ENCODE measurements at places on chromosomes 2 and 18.

- DNase-seq = no peak
Observed at GRCh38 chr2:7052404-7052803, 135.2 kb downstream of the RNF144A start.

DNA sequence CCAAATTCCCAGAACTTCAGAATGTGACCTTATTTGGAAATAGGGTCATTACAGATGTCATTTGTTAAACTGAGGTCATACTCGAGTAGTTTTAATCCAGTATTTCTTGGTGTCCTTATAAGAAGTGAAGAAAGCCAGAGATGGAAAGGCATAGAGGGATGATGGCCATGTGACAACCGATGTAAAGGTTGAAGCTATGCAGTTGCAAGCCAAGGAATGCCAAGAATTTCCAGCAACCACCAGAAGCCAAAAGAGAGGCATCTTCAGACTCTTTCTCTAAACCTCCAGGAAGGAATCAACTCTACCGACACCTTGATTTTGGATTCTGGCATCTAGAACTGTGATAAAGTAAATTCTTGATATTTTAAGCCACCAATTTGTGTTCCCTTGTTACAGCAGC is 242.2 kb downstream of the CDH20 start:
- DNase-seq = no peak

- DNase-seq = no peak
Observed at GRCh38 chr2:22703286-22703920, 681.6 kb upstream of the KLHL29 start.

GRCh38 chr2:148548716-148549400 is 95.7 kb upstream of the EPC2 start:
- DNase-seq = no peak

- no peak for DNase-seq
Observed at GRCh38 chr2:182784058-182784706, 68.1 kb downstream of the DNAJC10 start.

GRCh38 chr2:132671151-132671835 is 1.3 kb upstream of the LYPD1 start:
- DNase-seq = no peak

- no peak for DNase-seq
Observed at GRCh38 chr2:216341121-216341520, 31.2 kb downstream of the MARCHF4 start.

DNA sequence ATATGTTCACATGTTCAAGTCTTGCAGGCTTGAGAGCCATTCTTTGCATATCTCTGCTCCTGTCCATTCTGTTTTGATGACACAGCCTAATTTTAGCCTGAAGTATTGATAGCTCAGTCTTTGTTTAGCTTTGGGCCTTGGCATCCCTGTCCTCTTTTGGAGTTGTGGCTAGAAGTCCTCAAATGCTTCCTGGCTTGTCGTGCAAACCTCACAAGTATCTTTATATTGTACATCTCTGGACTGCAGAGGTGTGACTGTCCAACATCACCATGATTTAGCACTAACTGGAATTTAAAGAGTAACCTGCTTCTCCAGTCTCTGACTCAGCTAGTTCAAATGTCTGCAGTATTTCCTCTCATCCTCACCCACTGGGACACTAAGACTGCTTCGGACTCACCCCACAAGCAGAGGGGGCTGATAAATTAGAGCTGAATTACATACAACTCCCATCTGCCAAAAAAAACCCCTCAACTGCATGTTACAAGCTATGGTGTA is 11.7 kb downstream of the PFN4 start:
- no peak for DNase-seq

DNA sequence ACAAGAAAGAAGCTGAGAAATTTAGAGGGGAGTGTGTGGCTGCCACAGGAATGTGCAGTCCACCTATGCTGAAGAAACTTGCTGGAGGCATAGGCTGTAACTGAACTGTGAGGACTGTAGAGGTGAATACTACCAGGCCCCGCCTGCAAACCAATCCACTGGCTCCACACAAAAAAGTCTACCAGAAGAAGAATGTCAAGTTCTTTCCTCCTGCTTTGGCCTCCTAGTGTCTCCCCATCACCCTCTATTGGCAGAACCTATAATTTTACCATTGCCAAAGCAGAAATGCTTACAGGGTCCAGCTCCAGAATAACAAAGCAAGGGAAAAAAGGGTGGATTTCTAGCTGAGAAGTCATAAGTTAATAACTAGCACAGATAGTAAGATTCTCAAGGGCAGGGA is 5.9 kb upstream of the ATP5MC3 start:
- DNase-seq = no peak

- DNase-seq = no peak
Observed at GRCh38 chr2:98234776-98235175, 111.5 kb upstream of the CNGA3 start.

GRCh38 chr2:70921839-70922234 is 13.9 kb upstream of the ATP6V1B1 start:
- DNase-seq = no peak

- DNase-seq = no peak
Observed at GRCh38 chr2:211439011-211439410, 882.6 kb downstream of the CPS1 start.

DNA sequence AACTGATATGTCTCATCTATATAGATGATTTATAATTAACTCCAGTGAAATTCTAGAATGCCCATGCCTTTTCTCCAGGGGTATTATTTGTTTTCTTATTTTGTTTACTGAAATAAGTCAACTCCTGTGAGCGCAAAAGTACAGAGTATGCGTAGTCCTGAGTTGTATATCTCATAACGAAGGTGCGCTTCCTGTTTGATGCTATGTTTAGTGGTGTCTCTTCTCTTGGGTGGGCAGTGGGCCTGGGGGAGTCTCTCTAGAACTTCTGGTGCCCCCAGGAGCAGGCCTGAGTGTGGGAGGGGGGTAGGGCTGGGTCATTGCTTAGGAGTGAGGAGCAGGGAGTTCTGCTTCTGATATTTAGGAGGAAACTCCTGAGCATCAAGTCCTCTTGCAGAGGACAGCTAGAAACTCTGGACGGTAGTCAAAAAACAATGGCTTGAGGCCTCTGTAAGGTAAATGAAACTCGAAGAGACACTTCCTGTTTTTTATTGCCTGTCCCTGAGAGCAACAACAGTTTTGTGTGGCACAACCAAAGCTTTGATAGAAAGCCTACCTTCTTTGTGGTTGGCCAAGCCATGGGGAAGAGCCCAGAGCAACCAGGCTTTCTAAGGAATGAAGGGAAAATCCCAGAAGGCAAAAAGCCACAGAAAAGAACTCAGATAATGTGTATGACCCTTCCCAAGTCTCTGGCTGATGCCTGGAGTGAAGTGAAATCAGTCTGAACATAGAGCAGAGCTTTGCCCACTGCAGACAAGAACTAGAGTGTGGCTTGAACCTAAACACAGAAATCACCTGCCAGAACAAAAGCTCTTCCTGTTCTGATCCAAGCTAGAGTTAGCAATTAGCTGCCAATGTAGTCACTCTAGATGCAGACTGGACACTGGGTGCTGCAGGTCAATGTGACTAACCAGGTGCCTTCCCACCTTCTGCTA is 8.5 kb upstream of the SP140L start:
- DNase-seq = no peak

DNA sequence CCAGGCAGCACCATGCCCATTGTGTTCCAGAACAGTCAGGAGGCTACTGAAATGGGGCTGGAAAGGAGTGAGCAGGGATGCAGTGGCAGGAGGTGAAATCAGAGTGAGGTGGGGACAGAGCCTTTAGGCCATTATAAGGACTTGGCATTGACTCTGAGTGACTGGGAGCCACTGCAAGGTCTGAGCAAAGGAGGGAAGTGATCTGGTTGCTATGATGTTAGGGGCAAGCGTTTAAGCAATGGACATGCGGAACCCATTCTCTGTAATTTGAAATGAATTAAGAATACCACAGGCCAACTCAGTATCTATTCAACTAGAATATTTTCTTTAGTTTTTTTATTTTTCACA is 98.2 kb downstream of the DPP4 start:
- DNase-seq = no peak

DNA sequence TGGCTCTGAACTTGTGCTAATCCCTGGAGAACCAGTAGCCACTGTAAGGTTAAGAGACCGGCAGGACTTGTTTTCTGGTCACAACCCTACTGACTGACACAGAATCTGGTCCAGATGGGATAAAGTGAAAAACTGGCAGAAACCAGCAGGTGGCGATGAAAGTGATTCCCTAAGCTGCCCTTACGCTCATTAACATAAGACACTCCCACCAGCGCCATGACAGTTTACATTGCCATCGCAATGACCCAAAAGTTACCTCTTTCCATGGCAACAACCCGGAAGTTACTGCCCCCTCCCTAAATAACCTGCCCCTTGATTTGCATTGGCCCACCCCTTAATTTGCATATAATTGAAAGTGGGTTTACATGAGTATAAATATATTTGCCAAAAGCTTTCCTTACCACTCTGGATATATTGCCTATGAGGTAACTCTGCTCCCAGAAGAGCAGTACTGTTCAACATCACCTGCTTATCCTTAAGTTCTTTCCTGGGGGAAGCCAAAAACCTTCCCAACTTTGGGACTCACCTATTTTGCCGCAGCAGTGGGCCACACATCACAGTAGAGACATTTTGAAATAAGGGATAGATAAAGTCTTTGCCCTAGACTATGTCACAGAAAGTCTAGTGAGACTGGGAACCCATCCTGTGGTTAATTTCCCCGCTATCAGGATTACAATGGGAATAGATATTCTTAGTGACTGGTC is 35.8 kb upstream of the AFF3 start:
- DNase-seq = no peak

GRCh38 chr18:73047688-73048087 is 179.9 kb upstream of the NETO1 start:
- no peak for DNase-seq

GRCh38 chr2:219282943-219283581 is 3.9 kb downstream of the DNAJB2 start:
- no peak for DNase-seq

- DNase-seq = no peak
Observed at GRCh38 chr2:171814883-171815282, 79.2 kb downstream of the SLC25A12 start.

DNA sequence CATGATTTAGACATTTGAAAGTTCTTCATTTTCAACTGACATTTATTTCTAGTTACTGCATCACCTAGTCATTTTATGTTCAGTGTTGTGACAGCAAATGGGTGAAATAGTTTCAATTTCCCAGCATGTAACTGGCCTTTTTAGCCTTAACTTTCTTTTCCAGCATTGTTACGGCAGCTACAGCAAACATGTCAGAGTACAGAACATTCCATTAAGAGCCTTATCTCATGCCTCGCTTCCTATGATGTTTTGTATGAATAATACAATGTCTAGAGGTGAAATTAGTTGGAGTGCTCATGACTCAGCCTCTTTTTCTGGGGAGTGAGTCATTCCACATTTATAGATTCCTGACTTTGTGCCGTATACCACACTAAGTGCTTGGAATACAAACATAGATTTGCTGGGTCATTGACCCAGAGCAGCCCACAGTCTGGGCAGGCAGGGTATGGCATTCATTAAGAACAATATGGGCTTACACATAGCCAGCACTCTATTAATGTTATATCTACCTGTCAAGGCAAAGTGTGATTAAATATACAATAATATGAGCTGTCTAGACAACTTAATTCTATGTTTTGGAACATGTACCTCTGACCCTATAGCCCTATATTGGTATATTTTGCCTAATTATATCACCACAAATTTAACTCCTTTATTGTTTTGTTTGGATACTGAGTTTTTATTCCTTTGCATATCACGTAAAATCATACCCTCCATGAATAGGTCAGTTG is 72.2 kb downstream of the MAP2 start:
- DNase-seq = no peak

- DNase-seq = no peak
Observed at GRCh38 chr18:49275448-49275847, 185.0 kb downstream of the DYM start.

DNA sequence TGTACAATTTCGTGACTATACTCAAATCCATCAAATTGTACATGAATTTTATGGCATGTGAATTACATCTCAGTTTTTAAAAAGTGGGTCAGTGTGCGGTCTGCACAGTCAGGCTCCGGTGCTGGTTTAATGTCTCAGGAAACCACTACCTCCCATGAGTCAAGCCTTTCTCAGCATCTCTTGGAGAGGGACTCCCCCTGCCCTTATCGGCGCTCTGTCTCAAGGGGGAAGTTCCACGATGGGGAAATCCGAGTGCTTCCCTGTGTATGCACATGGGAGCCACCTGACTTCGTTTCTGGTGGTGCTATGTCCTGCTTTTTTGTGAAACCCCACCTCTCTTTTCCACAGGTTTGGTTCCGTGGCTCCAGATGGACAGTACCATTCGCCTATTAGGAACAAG is 72.5 kb downstream of the ACOXL start:
- peak; percentile 49 for DNase-seq

GRCh38 chr2:86066007-86066578 is 39.6 kb downstream of the POLR1A start:
- no peak for DNase-seq

GRCh38 chr2:238448031-238448955 is 21.6 kb downstream of the ASB1 start:
- no peak for DNase-seq

- DNase-seq = no peak
Observed at GRCh38 chr18:37844209-37844970, 278.8 kb upstream of the CELF4 start.

DNA sequence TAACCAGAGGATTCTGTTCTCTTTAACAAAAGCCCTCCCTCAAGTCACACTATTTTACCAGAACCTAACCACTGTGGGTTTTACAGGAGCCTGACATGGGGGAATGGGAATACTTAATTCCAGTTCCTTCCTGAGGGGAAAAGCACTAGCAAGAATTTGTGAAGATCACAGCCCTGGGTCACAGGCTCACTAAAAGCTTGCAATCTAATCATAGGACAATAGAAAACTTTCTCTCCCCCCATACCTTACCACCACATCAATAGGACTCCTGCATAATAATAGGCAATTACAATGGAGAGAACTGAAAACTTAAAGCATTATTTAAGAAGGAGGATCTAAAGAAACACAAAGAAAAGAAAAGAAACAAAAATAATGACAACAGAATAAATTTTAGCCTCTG is 225.8 kb upstream of the ZNF804A start:
- DNase-seq = no peak

GRCh38 chr18:814300-815084 is 2.5 kb upstream of the YES1 start:
- no peak for DNase-seq

DNA sequence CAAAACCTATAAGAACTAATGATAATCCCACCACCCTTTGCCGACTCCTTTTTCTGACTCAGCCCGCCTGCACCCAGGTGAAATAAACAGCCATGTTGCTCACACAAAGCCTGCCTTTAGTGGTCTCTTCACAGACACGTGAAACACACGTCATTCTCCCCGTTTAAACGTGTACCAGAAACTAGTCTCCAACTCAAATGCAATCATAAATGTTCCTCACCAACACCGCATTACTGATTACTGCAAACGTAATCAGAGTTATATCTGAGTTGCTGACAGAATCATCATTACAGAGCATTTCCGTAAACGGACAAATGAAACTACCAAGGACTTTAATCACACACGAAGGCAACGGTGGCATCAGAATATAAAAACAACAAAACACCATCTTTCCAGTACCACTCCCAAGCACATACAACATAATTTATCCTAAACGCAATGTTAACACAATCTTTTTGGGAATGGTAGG is 1.9 kb downstream of the CLK1 start:
- DNase-seq = peak; percentile 46

- no peak for DNase-seq
Observed at GRCh38 chr2:83481436-83481835, 977.6 kb downstream of the SUCLG1 start.

All from stimulated activated CD8-positive, alpha-beta memory T cell treated with anti-CD3 and anti-CD28 coated beads, Interleukin-7, amount 100 ng/mL, for 4 hours (primary cell).